ENCODE measurements at places on chromosomes 5 and 9.

GRCh38 chr9:6106711-6107339 is 91.4 kb upstream of the RANBP6 start:
- DNase-seq: no peak

DNA sequence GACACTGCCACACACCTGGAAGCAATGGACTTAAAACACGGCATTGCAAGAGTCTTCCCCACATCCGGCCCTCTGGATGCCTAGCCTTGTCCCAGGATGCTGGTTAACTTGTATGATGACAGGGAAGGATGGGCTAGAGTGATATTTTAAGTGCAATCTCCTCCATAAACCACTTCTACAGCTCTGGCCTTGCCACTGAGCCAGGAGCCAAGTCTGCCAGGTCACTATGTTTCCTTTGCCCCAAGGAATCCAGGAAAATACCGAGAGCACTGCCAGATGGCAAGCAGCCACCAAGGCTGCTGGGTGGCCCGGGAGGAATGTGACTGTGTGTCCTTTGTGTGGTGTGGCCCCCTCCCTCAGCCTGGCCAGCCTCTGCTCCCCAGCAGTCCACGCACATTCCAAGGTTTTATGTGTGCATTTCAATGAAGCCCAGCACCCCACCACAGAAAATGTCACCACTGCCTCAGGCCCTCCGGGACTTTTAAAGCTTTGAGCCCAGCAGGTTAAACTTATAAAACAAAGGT is 106.0 kb downstream of the FRMD3 start:
- no peak for DNase-seq

GRCh38 chr5:97568382-97568781 is 385.3 kb upstream of the RIOK2 start:
- DNase-seq: no peak

DNA sequence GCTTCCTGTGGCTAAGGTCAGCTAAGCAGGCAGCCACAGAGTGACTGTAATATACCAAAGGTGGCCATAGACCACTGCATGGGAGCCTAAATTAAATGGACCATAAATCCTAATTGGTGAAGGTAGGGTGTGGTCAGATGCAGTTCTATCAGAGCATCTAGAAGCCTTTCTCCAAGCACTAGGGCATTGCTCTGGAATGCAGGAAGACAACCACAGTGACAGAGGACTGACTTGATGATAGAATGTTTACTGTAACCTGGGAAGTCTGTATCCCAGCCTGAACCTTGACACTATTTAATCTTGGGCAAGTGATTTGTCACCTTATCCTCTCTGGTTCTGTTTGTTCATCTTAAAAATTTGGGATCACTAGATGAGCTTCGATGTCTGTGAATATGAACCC is 2.3 kb downstream of the FBXO38 start:
- no peak for DNase-seq

DNA sequence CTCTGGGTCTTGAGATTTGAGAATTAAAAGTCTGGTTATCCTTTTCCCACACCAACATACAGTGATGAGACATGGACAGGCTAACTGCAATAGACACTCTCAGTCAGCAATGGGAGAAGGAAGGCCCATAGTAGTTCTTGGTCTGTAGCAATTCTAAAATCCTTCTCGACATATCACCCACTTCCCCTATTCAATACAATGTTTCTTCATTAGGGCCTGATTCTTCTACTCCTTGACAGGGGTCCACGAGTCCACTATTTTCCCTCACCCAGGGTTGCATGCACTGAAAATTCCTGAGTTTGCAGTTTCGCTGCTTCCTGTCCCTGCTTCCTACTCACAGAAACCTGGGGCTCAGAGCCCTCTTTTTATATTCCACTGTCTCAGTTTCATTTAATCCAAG is 402.8 kb downstream of the MAT2B start:
- no peak for DNase-seq

DNA sequence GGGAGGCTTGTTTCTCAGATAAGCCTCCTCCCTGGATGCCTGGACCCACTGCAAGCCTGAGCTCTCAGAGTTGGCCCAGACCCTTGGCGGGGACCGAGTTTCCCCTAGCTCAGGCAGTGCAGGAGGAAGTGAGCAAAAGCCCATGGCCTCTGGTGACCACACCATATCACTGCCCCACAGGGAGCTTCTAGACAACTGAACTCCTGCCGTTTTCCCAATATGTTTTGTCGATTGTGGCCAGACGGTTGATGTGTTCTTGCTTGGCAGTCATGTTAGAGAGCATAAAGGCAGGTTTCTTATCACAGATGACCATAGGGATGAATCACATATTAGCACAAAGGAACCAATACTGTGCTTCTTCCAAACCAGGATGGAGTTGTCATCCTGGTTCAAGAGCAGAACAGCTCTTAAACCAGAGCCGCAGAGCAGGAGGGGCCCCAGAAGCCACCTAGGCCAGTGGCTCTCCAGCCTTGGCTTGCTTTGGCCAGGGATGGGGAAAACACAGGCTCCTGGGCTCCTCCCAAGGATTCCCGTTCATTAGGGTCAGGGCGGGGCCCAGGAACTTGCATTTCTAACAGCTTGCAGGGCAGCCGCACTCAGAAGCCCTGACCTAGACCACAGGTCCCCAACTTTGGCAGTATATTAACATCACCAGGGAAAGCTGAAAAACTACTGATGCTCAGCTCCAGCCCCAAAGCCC is 113.1 kb upstream of the TBC1D2 start:
- no peak for DNase-seq

- no peak for DNase-seq
Observed at GRCh38 chr9:137225699-137226331, 841 bp downstream of the CYSRT1 start.

All from hematopoietic multipotent progenitor cell treated with erythropoietin and hydrocortisone succinate and interleukin-3 and kit ligand, for 17 days (in vitro differentiated cells).